ENCODE measurements at places on chromosomes 16 and 17.

- no peak for DNase-seq
Measured at GRCh38 chr16:31705371-31705770, 168.2 kb upstream of the ZNF267 start.

- DNase-seq, result no peak
Measured at GRCh38 chr16:69345923-69346322, 5.7 kb downstream of the TMED6 start.

GRCh38 chr16:52076801-52077201 lies 470.1 kb downstream of the TOX3 start:
- DNase-seq, result no peak

DNA sequence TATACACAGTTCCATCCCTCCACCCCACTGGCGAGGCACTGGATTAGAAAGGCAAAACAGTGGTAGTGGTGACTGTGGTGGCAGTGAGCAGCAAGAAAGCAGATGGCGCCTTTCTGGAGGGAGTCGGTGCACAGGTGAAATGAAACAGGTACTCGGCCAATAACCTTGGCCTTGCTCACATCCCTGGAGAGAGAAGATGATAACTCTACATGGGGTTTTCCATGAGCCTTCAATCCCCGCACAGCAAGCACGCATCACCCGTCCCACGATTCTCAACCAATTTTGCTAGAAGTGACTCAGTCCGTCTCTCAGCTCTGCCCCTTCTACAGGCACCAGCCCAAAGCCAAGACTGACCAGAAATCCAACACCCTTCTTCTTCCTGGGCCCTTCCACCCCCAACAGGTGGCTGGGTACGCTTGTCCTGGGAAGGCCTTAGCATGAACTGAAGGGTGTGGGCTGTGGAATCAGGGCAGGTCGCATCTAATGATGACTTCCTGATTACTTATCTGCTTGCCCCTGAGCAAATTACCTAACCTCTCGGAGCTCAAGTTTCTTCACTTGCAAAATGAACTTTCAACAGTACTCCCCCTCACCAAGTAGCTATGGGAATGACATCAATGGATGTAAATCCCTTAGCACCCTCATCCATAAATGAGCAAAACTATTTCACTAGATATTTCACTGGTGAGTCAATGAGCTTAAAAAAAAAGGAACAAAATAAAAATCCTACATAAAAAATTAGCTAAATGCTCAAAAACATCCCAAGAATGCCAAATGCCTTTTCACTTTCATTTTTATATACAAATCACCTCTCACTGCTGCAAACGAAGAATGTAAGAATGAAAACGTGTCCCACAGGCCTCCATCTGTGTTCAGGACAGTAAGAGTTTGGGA lies 18.0 kb downstream of the XPO6 start:
- no peak for DNase-seq

DNA sequence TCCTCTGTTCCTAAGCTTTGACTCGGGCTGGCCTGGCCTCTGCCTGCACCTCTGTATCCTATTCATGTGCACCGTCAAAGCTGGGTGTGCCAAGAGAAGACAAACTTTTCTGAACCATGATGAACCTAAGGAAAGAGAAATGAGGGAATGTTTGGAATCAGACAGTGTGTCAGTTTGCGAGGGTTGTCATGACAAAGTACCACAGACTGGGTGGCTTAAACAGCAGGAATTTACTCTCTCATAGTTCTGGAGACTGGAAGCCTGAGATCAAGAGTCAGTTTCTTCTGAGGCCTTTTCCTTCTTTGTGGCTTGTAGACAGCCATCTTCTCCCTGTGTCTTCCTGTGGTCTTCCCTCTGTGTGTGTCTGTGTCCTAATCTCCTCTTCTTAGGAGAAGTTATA lies 129.0 kb downstream of the KATNIP start:
- no peak for DNase-seq

- no peak for DNase-seq
Measured at GRCh38 chr17:50835301-50836234, at the start of gene WFIKKN2. TSS of gene WFIKKN2 (plus strand) at chr17:50835586. CDS start at chr17:50835938, 352 bp downstream.

DNA sequence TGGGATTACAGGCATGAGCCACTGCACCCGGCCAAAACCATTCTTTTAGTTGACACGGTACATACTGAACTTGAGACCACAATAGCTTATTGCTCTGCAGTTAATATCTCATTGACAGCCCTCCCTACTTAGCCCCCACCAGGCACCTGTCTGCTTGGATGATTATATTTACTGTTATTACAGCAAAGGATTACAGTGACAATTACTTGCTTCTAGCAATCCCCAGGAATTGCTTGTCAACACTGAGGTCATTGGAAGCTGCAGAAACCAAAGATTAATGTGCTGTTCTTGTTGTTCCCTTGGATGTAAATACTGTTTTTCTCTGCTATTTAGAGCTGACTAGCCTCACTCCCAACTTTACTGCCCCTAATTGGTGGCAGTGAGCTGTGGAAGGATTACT lies 211.2 kb downstream of the LGALS9B start:
- no peak for DNase-seq

GRCh38 chr16:58377932-58378331 lies 14.3 kb upstream of the GINS3 start:
- no peak for DNase-seq

- DNase-seq, result no peak
Measured at GRCh38 chr16:8729779-8730334, 55.4 kb downstream of the ABAT start.

- DNase-seq, result no peak
Measured at GRCh38 chr16:20026361-20027072, 47.2 kb downstream of the GPR139 start.

DNA sequence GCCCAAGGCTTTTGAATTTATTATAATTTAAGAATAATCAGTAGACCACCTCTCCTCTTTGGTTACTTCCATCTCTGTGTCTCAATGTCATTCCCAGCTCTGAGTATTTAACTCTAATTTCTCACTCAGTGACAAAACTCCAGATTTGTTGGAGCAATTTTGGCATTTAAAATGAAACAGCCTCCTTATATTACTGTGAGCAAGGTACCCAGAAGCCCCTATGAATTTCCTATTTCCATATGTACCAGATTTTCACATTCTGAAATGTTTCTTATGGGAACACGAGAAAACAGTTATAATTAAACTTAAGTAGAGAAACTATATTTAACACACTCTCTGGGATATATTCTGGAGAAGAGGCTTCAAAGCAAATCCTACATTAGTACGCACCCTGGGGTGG lies 285.4 kb upstream of the CDH8 start:
- DNase-seq, result no peak

DNA sequence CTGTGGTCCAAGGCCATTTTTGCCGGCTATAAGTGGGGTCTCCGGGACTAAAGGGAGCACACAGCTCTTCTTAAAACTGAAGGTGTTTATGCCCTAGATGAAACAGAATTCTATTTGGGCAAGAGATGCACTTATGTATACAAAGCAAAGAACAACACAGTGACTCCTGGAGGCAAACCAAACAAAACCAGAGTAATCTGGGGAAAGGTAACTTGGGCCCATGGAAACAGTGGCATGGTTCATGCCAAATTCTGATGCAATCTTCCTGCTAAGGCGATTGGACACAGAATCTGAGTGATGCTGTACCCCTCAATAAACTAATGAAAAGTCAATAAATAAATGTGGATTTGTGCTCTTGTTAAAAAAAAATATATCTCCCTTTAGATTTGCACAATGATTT lies 20.2 kb upstream of the SHISA9 start:
- no peak for DNase-seq

GRCh38 chr17:9386401-9386800 lies 189.2 kb downstream of the STX8 start:
- no peak for DNase-seq

GRCh38 chr16:69469807-69470561 lies 45.6 kb downstream of the CYB5B start:
- DNase-seq, result no peak

DNA sequence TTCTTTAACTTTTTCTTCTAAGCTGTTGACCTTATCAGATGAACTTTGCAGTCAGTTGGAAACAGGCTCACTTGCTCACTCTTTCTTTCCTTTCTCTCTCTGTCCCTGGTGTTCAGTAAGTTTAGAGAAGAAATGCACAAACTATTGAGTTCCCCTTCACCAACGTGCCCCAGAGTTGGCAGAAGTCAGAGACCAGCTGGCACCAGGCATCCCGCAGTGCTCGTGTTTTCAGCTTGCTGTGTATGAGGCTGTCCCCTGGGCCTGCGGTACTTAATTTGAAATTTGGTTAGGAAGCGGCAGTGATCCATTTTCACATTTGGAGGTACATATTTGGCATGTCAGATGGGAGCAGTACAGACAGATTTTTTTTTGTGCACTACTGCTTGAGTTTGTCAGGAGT lies 258.6 kb downstream of the SNX29 start:
- peak; percentile 53 for DNase-seq

DNA sequence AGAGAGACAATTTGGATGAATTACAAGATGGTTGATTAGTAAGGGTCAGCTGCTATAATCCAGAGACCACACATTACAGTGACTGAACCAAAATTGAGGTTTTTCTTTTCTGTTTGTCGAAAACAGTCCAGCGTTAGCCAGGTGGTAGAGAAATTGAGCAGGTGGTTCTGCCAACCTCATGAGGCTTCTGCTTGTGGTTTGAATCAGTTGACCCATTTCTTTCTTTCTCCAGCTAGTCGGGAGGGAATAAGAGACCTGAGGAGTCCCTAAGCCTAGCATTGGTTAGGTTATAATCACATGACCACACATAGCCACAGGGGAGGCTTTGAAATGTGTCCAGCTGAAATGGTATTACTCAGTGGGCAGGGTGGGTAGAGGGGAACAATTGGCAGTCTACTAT lies 504.6 kb downstream of the HS3ST4 start:
- DNase-seq, result no peak

- DNase-seq, result no peak
Measured at GRCh38 chr17:48639136-48639535, 13.0 kb upstream of the HOXB9 start.

GRCh38 chr16:3774156-3774767 lies 56.9 kb upstream of the TRAP1 start:
- DNase-seq, result no peak

GRCh38 chr16:69286941-69287713 lies 24.0 kb upstream of the VPS4A start:
- DNase-seq, result no peak

DNA sequence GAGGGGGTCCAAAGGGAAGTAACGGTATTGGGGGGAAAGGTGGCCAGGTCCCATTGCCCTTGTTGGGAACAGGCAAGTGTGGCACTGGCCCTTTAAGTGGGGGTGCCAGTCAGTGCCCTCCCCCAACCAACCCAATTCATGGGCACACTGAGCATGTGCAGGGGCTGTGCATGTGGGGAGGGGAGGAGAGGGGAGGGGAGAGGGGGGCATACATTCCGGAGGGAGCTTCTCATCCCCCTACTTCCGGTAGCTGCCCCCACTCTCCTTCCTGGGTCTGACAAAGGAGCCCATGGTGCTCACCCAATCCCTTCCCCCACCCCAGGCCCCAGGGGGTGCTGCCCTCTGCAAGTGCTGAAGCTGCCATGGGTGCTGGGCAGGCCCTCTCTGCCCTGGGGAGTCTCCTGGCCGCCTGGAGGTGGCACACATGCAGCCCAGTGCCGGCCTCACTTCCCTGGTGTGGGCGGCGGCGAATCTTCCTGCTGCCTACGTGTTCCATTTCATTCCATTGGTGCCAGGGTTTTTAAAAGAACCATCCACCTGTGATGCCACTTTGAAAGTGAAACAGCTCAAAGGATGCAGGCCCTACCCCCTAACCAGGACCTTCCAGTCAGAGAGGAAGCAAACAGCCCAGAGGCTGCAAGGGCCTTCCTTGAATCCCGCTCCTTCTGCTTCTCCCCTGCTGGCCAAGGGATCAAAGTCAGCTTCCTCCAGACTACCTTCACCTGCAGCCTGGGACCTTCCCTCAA lies 11.0 kb downstream of the HEXIM2 start:
- DNase-seq, result no peak

GRCh38 chr17:69561462-69561861 lies 147.0 kb downstream of the MAP2K6 start:
- no peak for DNase-seq

DNA sequence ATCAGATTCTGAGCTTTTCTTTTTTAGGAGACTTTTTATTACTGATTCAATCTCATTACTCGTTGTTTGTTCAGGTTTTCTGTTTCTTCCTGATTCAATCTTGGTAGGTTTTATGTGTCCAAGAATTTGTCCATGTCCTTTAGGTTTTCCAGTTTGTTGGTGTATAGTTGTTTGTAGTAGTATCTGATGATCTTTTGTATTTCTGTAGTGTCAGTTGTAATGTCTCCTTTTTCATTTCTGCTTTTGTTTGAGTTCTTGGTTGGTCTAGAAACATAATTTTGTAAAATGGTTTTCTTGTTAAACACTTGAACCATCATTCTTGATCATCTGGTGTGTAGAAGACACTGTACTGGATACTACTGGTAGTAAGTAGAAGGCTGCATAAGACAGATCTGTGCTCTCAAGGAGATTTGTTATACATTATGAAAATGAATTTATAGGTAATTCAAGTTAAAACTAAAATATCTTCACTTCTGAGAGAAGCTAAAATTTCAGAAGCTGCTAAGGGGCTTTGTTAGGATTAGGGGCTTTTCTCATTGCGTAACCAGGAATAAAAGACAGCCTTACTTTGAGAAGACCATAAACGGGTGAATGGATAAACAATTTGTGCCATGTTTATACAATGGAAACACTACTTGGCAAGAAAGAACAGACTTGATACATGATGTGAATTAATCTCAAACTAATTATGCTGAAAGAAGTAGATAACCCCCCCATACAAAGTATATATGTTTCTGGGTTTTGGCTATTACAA lies 44.0 kb downstream of the NSRP1 start:
- DNase-seq, result no peak

- DNase-seq, result no peak
Measured at GRCh38 chr16:49701065-49701685, 154.7 kb downstream of the ZNF423 start.

DNA sequence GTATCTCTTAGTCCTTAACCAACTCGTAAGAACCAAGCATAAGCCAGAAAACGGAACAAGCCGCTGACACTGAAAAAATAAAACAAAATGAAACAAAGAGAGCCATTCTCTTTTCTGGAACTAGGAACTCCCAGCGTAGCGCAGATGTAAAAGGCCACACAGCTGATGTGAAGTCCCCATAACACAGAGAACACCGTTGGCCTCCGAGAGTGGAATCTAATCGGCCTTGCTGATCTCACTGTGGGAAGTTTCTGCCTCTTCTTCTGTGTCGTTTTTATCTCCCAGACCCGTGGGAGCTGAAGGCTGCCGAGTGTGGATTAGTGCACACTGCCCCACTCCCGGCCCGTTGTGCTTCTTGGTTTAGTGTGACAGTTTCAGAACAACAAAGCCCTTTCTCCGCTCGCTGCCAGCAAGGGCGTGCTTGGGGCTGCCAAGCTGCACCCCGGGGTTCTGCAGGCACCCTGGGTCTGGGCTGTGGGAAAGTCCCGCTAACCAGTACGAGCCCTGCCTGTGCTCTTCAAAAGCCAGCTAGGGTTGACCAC lies 21.7 kb downstream of the TTYH2 start:
- no peak for DNase-seq

Measured in NCI-H446 (cell line).